ENCODE measurements at places on chromosomes 5 and 9.

GRCh38 chr9:35719546-35719945 lies 12.4 kb downstream of the TLN1 start:
- no peak for DNase-seq

DNA sequence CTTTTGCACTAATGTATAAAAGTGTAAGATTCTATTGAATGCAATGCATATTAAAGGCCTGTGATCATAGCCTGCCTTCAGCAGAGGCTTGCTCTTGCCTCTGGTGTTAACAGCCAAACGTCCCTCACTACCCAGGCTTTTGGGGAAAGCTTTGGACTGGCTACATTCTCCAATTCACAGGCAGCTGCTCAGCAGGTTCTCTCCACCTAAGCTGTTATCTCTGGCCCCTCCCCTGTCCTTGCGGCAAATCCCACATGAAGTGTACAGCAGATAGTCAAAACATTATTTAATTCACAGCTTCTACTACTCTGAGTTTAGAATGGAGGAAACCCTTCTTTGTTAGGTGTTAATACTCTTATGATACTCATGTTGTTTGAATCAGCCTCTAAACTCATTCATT lies 45.9 kb upstream of the GADD45G start:
- DNase-seq: no peak

GRCh38 chr5:79236362-79236969 lies 535 bp downstream of the JMY start:
- DNase-seq: peak; percentile 38

- DNase-seq: no peak
These were observed 33.7 kb downstream of the LHX3 start for GRCh38 chr9:136171009-136171800.

DNA sequence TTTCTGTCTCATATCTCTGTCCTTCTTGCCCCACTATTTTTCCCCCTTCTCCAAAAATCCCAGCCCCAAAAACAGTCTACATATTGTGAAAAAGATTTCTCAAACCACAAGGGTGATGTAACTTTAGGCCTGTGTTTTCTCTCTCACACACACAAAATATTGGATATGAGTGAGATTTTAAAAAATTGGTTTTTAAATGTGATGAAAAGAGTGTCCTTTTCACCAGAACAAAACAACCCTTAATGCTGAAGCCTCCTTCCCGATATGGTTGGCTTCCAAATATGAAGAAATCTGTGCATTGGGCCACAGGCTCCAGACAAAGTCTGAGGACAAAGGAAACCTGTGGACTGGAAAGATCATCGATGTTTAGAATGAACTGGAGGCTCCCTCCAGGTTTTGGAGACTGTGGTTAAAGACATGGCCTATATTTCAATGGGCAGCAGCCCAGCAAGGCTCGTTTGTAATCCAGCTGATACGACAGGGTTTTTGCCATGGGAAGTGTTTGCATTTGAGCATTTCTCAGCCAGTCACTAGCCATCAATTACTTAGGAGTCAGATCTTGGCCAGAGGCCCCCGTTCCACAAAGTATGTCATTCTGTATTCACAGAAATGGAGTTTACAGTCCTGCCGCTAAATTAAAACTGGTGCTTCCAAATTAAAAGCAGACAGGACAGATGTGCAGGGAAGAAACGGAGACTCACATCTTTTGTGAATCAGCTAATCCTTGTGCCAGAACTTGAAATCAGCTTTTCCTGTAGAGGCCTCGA lies 546.3 kb downstream of the EBF1 start:
- no peak for DNase-seq

DNA sequence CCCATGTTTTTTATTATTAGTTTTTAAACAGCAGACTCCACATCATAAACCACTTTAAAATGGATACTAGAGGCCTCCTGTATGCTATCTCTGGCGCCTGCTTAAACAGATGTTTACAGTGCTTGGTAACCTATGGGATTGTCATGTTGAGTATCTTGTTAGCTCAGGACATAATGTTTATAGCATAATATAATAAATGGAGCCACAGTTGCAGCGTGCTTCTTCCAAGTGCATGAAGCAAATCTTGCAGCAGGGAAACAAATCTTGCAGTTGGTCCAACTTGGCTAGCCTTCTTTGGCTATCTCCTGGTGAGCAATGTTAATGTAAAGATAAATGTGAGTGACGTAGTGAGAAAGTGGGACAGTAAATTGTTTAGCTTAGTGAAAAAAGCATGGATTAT lies 2.8 kb downstream of the GHR start:
- no peak for DNase-seq

GRCh38 chr5:107576155-107576554 lies 94.6 kb downstream of the EFNA5 start:
- no peak for DNase-seq

DNA sequence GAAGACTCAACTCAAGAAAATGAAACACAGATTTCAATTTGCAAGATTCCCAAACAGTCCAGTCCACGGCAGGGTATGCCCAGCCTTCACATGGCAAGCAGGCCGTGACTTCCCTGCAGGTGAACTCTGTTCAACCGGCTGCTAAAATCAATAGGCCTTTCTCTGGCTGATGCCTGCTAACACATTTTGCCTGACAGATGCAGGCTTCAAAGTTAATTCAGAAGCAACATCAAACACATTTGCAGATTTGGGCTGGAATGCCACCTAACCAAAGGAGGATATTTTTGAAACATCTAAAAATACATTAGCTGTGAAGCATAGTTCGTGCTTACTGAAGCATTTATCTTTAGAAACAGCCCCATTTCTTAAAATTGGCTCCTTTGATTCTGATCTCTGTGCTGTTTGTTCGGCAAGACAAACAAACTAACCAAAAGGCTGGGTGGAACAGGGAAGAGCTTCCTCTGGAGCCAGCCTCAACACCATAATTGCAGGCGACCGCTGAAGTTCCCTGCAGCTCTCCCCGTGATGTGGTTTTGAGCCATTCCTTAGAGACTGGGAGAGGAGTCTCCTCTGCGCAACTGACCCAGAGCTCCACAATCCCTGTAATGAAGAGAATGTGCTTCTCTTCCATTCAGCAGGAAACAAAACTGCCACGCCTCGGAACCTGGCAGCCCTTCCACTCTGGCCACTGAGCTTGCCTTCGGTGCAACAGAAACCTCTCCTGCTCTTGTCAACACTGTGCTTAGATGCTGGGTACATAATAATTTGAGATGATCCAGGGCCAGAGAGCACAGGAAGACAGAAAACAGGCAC lies 126.5 kb downstream of the MYO10 start:
- DNase-seq: no peak

Measured in stimulated activated naive CD4-positive, alpha-beta T cell (primary cell).